8988T (cell line): ENCODE measurements at places on chromosomes 7 and 10.

DNA sequence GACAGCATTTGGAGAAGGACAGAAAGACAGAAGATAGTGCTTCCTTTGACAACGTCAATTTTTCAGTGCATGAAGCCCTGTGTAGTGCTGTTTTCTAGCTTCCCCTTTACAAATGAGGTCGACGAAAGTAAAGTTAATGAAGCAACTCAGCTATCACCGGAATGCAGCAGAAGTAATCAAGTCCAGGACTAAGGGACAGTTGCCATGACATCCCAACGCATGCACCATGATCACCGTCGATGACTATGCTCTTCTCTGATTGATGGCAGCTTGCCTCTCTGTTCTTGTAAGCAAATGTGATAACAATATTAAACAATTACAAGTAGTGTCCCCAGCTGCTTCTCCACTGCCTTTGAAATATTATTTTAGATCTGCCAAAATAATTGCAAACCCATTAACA, 205.8 kb downstream of the FRMD4A start:
- DNase-seq, result no peak

DNA sequence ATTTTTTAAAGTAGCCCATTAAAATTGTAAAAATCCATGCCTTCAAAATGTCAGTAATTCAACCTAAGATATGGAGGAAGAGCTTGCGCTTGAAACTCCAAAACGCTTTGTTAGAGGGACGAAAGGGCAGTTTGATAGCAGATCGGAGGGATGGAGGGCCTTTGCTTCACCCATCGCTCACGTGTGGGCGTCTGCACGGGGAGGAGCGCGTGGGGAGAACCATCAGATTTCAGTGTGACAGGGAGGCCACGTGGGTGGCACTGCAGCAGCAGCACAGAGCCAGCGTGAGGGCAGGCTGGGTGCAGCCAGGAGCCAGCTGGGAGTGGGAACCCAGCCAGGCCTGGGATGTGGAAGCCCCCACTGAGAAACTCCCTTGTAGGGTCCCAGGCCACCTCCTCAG, 325.5 kb downstream of the PAXIP1 start:
- no peak for DNase-seq

DNA sequence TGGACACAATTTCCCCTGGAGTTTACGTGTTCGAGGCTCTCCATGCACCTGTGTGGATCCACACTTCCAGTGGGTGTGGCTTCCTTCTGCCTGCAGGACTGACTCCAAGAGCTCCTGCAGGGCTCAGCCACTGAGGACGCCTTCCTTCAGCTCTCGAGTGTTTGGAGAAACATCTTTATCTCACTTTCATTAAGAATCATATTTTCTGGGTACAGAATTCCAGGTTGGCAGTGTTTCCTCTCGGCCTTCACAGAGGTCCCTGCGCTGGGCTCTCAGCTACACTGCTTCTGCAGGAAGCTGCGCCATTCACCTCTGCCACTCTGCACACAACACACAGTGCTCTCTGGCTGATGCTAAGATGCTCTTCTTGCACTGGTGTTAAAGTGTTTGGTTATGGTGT, 69.9 kb upstream of the NKX6-2 start:
- DNase-seq, result no peak

DNA sequence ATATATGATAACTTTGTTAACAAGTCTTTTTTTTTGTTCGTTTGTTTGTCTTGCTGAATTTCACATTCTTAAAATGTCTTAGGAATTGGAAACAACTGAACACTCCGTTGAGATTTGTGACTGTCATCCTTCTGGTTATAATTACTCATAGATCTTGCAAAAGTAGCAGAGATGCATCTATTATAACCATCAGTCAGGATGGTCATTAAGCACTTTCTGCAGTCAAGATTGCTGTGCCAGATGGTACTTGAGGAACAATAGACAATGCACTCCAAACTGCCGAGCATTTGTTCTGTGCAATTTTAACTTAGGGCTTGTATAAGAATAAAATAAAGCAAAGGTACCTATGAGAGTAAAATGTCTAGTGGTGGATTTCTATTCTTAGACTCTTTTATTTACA, 710.1 kb upstream of the KCND2 start:
- no peak for DNase-seq

DNA sequence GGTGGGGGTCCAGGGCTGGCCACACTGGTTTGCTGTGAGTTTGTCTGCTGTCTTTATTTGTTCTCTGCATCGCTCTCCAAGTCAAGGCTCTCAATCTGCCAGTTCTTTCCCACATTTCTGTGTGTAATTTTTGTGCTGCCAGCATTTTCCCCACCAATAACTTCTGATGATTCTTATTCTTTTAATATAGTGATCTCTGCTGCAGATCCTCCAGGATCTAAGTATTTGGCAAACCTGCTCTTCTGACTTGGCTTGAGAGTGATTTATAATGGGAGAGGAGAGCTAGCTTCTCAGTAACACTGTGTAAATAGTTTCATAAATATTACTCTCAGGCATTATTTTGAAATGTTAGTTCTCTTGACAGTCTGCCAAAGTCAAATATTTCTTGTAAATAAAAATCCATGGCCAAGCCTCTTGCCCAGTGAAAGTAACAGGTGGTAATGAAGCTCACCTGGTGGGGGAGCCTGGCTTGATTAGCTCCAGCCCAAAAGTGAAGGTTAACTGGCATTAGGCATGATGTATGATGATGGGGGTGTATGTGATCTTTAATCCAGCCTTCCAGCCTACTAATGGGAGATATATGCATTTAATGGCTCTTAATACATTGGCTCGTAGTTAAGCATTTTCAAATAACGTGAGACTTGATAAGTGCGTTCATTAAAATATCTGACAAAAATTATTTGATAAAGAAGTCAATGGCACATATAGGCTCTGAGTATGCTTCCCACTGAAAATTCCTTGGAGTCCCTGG, 1055.9 kb downstream of the KCNMA1 start:
- no peak for DNase-seq

DNA sequence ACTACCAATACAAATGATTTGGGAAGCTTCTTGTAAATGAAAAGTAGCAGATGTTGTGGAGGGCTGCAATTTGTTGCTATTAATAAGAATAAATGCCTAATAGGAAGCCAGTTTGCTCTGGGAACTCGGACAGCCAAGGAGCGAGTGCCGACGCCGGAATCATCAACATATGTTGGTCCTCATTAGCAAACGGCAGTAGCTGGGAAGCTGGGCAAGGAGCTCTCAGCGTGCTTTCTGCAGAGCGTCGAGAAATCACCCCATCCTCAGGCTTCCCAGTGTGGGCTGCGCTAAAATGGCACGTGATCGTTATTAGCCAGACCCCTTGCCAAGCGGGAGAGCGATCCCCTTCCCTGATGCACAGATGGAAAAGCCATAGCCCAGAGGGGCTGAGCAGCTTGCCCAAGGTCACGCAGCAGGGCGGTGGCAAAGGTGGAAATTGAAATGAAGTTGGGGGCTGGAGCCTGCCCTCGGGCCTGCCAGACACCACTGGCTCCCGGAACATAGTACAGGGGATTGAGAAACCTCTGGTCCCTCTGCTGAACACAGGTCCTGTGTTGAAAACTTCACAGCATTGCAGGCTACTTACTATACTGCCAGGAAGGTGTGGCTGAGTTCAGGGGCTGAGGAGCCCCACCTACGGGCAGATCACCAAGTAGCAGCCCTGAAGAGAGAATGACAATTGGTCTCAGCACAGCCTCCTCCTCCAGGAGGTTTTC, 326.9 kb downstream of the PLXNA4 start:
- DNase-seq, result no peak

- DNase-seq, result no peak
These were observed 101.0 kb upstream of the JCAD start for GRCh38 chr10:30160271-30160982.

- DNase-seq, result no peak
These were observed 13.0 kb downstream of the SEMA3A start for GRCh38 chr7:84181628-84182027.

DNA sequence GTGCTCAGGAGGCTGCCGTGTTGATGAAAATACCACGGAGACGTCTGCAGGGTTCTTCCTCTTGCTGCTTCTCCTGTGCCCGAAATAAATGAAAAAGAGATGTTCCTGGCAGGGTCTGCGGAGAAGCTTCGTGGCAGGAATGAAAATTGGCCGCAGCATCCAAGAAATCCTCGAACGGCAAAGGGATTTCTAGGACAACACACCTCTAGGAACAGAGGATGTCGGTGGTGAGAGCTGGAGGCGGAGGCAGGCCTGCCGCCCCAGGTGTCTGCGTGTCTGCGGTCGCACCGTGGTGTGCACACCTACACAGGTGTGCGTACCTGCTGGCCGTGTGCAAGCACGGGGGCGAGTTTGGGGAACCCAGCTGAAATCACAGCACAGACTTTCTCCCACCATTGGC, 43.4 kb downstream of the TMEM130 start:
- DNase-seq, result no peak

GRCh38 chr10:4885162-4885561, 59.2 kb downstream of the AKR1E2 start:
- no peak for DNase-seq

GRCh38 chr10:63236113-63236935, 103.2 kb downstream of the NRBF2 start:
- peak; percentile 8 for DNase-seq

GRCh38 chr7:55202150-55202913, 162.8 kb upstream of the LANCL2 start:
- DNase-seq, result no peak

DNA sequence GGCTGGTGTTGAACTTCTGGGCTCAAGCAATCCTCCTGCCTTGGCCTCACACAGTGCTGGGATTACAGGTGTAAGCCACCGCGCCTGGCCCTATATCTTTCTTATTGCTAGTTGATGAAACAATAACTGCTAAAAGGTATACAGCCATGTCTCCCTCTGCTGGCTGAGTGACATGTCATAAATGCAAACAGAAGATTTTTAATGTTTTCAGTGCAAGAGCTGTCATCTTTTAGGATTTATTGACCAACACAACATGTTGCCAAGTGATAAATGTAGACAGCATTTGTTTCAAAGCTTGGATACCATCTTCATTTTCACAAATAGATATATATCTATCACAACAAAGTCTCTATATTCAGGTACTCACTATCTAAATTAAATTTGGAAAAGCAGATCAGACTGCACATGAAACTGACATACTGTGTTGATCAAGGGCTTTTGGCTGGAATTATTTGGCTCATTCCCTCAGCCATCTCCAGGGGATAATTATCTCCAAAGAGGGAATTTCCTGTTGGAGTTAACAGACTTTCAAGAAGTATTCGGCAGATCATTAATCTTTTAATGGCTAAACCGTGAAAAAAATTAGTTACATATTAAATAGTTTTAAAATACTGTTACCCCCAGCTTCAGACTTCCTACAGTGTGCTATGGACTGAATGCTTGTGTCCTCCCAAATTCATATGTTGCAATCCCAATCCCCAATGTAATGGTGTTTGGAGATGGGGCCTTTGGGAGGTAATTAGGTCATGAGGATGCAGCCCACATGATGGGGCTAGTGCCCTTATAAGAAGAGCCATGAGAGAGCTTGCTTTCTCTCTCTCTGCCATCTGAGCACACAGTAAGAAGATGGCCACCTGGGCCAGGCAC, 41.3 kb upstream of the SRPK2 start:
- no peak for DNase-seq
